Progenitor cell of endocrine pancreas (in vitro differentiated cells): ENCODE measurements at places on chromosomes 6 and 20. TPM values are rescaled to one million over a fixed set of nuclear protein-coding genes. Genes with fewer than 3 reads are reported as not detected.

The LY86 gene
- total RNA-seq: not detected in 2 replicates

The ECHDC1 gene
- total RNA-seq: 60.3 and 62.0 TPM in 2 replicates

The THBD gene
- total RNA-seq: 0.19 and 0.36 TPM in 2 replicates

The GDAP1L1 gene
- 0.24 and 1.1 TPM in 2 replicates for total RNA-seq

The CLVS2 gene
- total RNA-seq: 0.34 and 0.69 TPM in 2 replicates

The TFAP2A gene
- 4.7 and 10.0 TPM in 2 replicates for total RNA-seq

The IL22RA2 gene
- not detected in 2 replicates for total RNA-seq

The SSTR4 gene
- total RNA-seq: not detected in 2 replicates

The ZNF335 gene
- total RNA-seq: 27.4 and 28.5 TPM in 2 replicates

The ULBP2 gene
- total RNA-seq: not detected in 2 replicates

The CST5 gene
- total RNA-seq: not detected in 2 replicates

The CD83 gene
- total RNA-seq: 5.7 and 5.8 TPM in 2 replicates

The EMILIN3 gene
- 0.96 and 1.3 TPM in 2 replicates for total RNA-seq

The HNF4A gene
- total RNA-seq: 71.1 and 72.9 TPM in 2 replicates

The GMPR gene
- 0.50 and 1.3 TPM in 2 replicates for total RNA-seq

The NOX3 gene
- total RNA-seq: not detected in 2 replicates

The HSPA12B gene
- not detected in 2 replicates for total RNA-seq

The ABT1 gene
- 23.6 and 25.5 TPM in 2 replicates for total RNA-seq

The ELOVL4 gene
- 5.9 and 6.2 TPM in 2 replicates for total RNA-seq

The MOCS1 gene
- total RNA-seq: 15.9 and 17.5 TPM in 2 replicates

The COL9A1 gene
- total RNA-seq: 5.5 and 8.1 TPM in 2 replicates

The SYNDIG1 gene
- total RNA-seq: 0.19 and 0.38 TPM in 2 replicates

The ZNF292 gene
- total RNA-seq: 63.3 and 67.9 TPM in 2 replicates

The TFAP2D gene
- total RNA-seq: not detected in 2 replicates

The FKBP1C gene
- total RNA-seq: 0.44 and 0.89 TPM in 2 replicates

The RNF217 gene
- total RNA-seq: 22.6 and 27.6 TPM in 2 replicates

The FNDC11 gene
- total RNA-seq: 1.9 and 2.6 TPM in 2 replicates

The TRIM10 gene
- not detected in 2 replicates for total RNA-seq

The TPX2 gene
- total RNA-seq: 71.9 and 77.0 TPM in 2 replicates

The IRF4 gene
- total RNA-seq: 0.04 TPM in 1 of 2 replicates, not detected in the other

The BPIFB4 gene
- total RNA-seq: not detected in 2 replicates

The TSBP1 gene
- not detected in 2 replicates for total RNA-seq

The ASIP gene
- total RNA-seq: not detected in 2 replicates

The GPSM3 gene
- 6.1 and 6.5 TPM in 2 replicates for total RNA-seq

The RAMACL gene
- total RNA-seq: 1.7 and 2.7 TPM in 2 replicates

The UBE2C gene
- total RNA-seq: 63.9 and 69.0 TPM in 2 replicates

The ADAM33 gene
- 0.47 and 0.67 TPM in 2 replicates for total RNA-seq
